Activated gamma-delta T cell treated with Interleukin-2 at 50 U/mL for 16 hours (primary cell): ENCODE measurements at places on chromosomes 12 and 14.

- DNase-seq: no peak
Measured at GRCh38 chr12:9943240-9943639, 11.1 kb upstream of the CLEC2A start.

GRCh38 chr12:68237619-68238018 lies 12.0 kb upstream of the IL26 start:
- DNase-seq: no peak

GRCh38 chr14:58805605-58806409 lies 168.0 kb downstream of the DACT1 start:
- DNase-seq: no peak

- peak; percentile 12 for DNase-seq
Measured at GRCh38 chr12:106774808-106775524, 484 bp downstream of the RIC8B start.

DNA sequence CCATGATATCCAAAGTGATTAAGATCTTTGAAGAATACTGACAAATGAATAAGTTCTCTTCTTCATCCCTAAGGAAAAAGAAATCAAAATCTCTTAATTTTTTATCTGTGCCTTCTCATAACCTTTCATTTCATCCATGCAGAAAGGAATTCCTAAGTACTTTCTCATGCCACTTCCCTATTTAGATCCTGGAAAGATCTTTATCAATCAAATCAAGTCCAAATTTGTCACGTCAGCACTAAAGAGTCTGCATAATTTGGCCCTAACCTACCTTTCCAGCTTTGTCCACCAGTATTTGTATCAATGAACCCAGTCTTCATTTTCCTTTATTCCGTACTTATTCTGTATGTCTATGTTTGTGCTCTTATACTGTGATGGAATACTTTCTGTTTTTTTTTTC lies 41.2 kb downstream of the VEZT start:
- DNase-seq: no peak
